Hair follicular keratinocyte (primary cell): ENCODE measurements at places on chromosomes 6 and 20. TPM values are rescaled to one million over a fixed set of nuclear protein-coding genes. Genes with fewer than 3 reads are reported as not detected.

Gene NOTCH4
- total RNA-seq: 0.08 and 0.61 TPM in 2 replicates

Gene RBPJL
- not detected in 2 replicates for total RNA-seq

Gene ZNF831
- total RNA-seq: not detected in 2 replicates

Gene CD109
- total RNA-seq: 23.0 and 36.8 TPM in 2 replicates

Gene ENPP1
- total RNA-seq: 0.08 and 0.30 TPM in 2 replicates

Gene PNLDC1
- 0.94 TPM in 1 of 2 replicates, not detected in the other for total RNA-seq

Gene FBXO30
- 5.2 and 6.2 TPM in 2 replicates for total RNA-seq

Gene ZNF343
- 4.2 and 6.1 TPM in 2 replicates for total RNA-seq
